HepG2 (cell line): ENCODE measurements at places on chromosomes 1 and 21.

DNA sequence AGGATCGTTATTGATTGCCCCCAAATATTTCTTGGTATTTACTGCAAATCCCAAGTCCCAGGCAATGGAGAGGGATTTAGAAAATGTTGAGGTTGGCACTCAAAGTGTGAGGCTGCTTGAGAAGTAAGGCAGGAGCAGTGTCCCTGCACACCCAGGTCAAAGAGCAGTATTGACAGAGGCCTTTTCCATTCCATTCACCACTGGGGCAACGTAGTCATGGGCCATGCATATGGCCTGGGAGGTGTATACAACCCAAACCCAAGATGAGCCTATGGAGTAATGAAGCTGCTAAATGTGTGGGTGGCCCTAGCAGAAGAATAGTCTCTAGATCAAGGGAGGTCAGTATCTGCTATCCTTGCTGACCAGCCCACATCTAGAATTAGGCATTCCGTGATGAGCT lies 245.6 kb downstream of the FOXD2 start:
- no peak for DNase-seq

GRCh38 chr21:38356883-38357625 lies 100.3 kb downstream of the KCNJ15 start:
- DNase-seq: no peak

DNA sequence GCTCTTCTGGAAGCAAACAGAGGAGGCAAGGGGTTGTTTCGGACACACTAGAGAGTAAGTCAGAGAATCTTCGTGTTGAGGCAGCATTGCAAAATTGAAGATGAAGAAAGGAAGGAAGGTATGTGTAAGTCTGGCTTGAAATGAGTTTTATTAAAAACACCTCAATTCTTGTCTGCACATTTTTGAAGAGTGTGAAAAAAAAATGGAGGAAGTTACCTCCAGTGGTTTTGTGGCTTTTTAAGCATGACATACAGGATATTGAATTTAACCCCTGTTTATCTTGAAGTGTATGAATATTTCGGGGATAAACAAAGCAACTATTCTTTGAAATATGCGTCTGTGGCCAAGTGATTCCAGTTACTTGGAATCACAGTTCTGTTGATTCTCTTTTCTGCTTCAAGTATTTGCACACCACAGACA lies 203.2 kb upstream of the SGIP1 start:
- DNase-seq: no peak

- DNase-seq: peak; percentile 5
These were observed 612.0 kb downstream of the MATN1 start for GRCh38 chr1:30111431-30111830.

- DNase-seq: no peak
These were observed 56.2 kb downstream of the BTBD8 start for GRCh38 chr1:92136341-92136740.

GRCh38 chr1:109756848-109757521 lies 6.7 kb downstream of the EPS8L3 start:
- DNase-seq: no peak

GRCh38 chr1:214303141-214303930 lies 22.4 kb downstream of the SMYD2 start:
- DNase-seq: no peak

DNA sequence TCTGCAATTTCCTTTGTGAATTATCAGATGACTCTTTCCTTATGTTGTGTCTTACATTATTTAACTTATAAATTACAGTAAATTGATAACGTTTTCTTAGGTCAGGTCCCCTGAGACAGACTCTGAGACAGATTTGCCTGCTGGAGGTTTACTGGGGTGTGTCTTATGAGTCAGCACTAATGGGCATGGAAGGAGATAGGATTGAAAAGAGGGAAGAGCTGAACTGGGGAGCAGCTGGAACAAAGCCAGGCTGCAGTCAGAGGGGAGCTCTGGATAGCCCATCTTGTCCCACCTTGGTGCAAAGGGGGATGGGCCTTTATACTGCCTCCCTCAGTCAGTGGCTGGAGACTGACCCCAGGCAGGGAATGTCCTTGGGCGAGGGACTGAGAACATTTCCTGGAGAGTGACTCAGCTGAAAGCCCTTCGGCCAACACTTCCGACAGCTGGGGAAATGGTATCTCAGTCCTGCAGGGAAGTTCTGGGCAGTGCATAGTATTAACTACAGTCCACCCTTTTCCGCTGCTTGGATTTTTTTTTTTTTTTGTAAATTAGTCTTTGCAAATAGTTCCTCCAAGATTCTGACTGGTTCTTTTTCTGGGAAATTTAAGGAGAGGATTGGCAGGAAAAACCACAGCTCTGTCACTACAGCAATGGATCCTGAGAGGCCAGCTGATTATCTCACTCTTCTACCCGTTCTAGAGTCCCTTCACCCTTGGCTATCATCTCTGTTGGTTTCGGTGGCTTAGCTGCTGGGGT lies 39.1 kb upstream of the CDC42BPA start:
- peak; percentile 52 for DNase-seq

DNA sequence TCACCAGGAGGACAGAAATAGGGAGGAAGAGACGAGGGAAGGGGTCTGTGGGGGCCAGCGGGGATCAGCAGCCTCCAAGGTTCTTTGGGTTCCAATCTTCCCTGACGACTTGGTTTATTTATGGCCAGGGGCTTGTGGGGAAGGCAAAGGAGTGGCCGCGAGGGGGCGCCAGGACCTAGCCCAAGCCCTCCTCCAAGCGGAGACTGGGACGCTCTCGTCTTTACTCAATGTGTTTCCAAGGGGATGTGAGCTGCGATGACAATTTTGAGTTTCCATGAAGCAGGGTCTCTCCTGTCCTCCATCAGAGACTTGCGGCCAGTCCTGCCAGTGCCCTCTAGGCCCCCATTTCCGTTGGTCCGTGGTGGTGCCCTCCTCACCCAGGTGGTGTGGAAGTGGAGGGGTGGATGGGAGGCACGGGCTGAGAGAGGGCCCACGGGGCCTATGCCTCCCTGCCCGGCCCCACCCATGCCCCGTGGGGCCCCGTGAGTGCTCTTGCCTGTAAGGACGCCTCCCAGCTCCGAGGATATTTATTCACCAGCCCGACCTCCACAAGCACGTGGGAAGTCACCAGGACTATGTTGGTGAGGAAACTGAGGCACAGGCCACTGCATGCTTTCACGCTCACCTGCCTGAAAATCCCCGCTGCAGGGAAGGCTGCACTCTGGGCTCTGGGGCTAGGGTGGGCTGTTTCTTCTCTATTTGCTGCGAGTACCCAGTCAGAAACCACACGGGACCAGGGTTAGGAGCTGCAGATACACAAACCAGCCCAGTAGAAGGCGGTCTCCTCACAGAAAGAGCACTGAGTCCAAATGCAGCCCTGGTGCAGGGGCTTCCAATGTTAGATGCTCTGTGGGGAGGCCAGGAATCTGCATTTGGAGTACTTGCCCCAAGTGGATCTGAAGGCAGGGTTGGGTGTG lies 26.5 kb downstream of the DMRTB1 start:
- peak; percentile 49 for DNase-seq

- DNase-seq: no peak
These were observed 24.6 kb upstream of the OVAAL start for GRCh38 chr1:180534214-180534613.

DNA sequence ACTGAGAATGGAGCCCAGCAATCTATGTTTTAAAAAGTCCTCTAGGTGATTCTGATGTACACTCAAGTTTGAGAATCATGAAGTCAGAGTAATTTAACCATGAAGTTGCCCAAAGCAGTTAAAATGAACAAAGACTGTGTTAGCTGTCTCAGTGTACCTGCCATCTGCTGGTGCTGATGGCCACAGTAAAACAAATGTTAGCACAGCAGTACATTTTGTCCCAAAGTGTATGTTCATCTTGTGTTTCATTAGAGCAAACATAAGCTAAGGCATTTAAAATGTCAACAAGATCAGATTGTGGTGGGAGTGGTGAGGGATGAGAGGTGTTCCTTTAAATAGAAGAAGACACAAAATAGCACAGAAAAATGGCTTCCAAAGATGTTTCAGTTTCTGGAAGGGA lies 31.1 kb downstream of the FYB2 start:
- DNase-seq: peak; percentile 43

DNA sequence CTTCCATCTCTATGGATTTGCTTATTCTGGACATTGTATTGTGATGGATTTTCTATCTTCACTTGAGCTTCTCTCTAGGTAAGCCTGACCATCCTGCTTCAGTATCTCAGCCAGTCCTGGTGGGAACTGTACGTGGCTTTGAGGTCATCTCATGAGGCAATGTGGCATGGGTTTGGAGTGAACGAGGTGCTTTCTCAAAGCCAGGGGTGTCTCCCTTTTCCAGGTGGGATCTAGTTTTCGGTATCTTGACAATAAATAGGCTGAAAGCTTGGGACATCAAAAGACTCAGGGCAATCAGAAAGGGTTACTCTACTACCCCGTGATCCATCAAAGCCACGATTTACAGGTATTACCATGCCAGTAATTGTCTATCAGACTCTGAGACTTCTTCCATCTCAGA lies 40.8 kb downstream of the AZIN2 start:
- DNase-seq: no peak

- no peak for DNase-seq
These were observed 34.6 kb downstream of the TGFBR3 start for GRCh38 chr1:91851130-91852010.

DNA sequence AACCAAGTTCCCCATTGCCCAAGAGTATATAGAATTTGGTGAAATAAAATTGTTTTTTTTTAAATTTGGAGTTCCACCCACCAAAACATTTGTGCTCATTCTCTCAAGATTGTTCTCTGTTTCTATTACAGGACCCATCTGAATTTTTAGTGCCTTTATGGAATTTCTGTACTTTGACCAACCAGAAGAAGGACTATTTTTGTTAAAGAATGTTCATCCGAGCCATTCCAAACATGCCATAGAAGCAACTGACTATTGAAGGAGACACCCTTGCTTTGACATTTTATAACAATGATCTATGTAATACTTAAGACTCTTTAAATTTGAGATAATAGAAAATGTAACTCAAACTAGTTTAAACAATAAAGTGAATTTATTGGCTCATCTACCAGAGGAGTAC lies 655.7 kb upstream of the ADAMTS5 start:
- no peak for DNase-seq

- no peak for DNase-seq
These were observed 21.3 kb downstream of the GPR137B start for GRCh38 chr1:236163463-236164153.

GRCh38 chr1:234607109-234608024 lies 2.6 kb downstream of the IRF2BP2 start:
- DNase-seq: peak; percentile 64

GRCh38 chr1:212814537-212815334 lies 23.0 kb downstream of the TATDN3 start:
- peak; percentile 25 for DNase-seq

GRCh38 chr1:168287237-168287664 lies 6.6 kb downstream of the TBX19 start:
- DNase-seq: no peak

DNA sequence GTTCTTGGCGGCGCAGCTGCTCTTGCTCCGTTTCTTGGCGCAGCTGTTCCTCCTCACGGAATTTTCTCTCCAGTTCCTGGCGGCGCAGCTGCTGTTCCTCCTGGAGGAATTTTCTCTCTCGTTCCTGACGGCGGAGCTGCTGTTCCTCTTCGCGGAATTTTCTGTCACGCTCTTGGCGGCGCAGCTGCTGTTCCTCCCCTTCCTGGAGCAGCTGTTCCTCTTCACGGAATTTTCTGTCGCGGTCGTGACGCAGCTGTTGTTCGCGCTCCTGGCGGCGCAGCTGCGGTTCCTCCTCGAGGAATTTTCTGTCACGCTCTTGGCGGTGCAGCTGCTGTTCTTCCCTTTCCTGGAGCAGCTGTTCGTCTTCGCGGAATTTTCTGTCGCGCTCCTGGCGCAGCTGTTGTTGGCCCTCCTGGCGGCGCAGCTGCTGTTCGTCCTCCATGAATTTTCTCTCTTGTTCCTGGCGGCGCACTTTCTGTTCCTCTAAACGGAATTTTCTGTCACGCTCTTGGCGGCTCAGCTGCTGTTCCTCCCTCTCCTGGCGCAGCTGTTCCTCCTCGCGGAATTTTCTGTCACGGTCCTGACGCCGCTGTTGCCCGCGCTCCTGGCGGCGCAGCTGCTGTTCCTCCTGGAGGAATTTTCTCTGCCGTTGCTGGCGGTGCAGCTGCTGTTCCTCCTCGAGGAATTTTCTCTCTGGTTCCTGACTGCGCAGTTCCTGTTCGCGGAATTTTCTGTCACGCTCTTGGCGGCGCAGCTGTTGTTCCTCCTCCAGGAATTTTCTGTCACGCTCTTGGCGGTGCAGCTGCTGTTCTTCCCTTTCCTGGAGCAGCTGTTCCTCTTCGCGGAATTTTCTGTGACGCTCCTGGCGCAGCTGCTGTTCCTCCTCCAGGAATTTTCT lies 7.0 kb downstream of the TCHH start:
- DNase-seq: no peak

DNA sequence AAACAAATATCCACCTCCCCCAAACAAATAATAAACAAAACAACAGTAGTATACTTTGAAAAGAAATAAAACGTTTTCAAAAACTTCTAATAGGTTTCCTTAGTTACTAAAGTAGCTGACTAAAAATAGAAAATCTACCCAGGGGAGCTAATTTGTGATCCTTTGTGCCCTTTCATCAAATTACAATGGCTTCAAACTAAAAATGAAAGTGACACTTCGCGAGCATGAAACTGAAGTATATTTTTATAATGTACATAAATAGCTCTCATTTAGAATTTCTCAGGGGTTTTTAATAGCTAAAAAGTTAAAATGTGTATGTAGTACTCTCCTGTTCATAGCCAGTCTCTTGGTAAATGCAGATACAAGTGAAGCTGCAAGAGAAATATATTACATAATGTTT lies 78.4 kb downstream of the BRINP3 start:
- no peak for DNase-seq

GRCh38 chr1:3821004-3821403 lies 24.7 kb upstream of the LRRC47 start:
- DNase-seq: no peak
